SW 1271 (cell line): ENCODE measurements at places on chromosomes 5 and 9.

- no peak for DNase-seq
These were observed 177.8 kb downstream of the RAPGEF6 start for GRCh38 chr5:131457193-131457592.

GRCh38 chr9:126615245-126615790 is 1.6 kb downstream of the LMX1B start:
- no peak for DNase-seq

GRCh38 chr5:95519151-95519550 is 35.6 kb downstream of the SKIC3 start:
- DNase-seq: no peak

GRCh38 chr5:15585841-15586591 is 86.0 kb downstream of the FBXL7 start:
- DNase-seq: no peak

DNA sequence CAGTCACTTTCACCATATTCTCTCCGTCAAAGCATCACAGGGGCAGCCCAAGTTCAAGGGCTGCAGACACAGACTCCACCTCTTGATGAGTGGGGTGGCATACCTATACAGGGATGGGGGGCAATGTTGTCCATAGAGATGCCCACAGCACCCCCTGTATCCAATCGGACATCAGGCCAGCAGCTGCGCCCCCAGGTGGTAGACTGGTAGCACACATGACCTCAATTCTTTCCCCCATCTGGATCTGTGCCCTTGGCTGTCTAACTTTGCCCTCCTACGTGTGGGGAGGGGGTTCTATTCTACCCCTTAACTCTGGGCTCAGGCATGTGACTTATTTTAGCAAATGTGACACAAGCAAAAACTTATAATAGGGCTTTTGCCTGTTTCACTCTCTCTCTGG is 84.0 kb upstream of the SLC25A48 start:
- no peak for DNase-seq

DNA sequence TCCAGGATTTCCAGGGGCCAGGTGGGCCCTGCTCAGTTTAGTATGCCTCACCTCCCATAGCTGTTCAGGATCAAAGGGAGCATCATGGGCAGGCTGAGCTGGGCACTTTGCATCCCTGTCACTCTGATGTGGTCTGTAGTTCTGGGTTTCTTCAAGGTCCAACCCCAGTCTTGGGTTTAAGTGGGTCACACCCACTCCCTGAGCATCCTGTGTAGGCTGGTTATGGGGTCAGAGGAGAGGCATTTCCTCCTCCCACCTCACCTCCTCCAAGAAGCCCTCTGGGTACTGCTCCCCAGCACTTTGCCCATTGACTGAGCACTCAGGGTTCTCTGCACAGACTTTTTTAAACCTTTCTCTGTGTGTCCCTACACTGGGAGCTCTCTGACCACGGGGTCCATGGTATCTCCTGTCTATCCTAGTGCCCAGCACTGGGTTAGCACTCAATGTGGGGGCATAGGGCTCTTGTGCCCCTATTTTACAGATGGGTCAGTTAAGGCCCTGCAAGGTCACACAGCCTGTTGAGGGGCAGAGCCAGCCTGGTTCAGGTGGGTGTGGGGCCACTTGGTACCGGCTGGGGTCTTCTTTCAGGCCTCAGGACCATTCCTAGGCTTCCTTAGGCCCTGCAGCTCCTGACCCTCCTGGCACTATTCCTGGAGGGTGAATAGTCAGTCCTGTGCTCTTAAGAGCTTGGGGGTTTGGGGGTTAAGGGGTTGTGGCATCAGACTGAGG is 19.0 kb downstream of the CXXC5 start:
- DNase-seq: no peak

DNA sequence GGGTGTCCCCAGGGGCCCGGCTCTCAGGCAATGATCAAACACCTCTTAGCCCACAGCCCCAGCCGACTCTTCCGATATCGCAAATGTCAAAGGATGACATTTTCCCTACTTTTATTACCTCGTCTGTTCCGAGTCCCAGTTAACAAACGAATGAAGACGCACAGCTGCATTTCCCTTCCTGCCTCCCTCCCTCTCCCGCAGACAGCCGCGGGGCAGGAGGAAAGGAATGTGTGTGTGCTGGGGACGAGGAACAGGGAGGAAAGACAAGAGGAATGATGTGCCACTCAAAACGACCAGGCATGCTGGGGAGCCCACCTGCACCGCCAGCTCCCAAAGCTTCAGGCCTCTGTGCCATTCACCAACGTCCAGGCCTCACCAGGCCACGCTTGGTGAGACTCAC is 125.9 kb upstream of the SARDH start:
- DNase-seq: no peak

DNA sequence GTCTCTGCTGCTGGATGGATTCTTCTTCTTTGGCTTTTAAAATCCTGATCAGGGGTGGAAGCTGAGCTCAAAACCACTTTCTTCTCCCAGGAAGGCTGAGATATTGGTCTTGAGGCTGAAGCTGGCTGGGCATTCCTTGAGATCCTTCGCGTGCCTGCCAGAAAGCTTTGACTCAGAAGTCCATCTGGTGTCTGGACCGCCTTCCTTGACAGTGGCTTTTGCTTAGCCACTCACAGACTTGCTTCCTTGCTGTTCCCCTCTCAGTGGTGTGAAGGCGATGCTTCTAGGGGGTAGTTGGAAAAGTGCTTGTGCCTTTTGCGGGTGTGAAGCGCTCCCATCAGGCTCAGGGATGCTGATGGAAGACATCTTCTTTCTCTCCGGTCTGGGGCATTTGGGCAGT is 45.9 kb downstream of the RGS3 start:
- DNase-seq: no peak

DNA sequence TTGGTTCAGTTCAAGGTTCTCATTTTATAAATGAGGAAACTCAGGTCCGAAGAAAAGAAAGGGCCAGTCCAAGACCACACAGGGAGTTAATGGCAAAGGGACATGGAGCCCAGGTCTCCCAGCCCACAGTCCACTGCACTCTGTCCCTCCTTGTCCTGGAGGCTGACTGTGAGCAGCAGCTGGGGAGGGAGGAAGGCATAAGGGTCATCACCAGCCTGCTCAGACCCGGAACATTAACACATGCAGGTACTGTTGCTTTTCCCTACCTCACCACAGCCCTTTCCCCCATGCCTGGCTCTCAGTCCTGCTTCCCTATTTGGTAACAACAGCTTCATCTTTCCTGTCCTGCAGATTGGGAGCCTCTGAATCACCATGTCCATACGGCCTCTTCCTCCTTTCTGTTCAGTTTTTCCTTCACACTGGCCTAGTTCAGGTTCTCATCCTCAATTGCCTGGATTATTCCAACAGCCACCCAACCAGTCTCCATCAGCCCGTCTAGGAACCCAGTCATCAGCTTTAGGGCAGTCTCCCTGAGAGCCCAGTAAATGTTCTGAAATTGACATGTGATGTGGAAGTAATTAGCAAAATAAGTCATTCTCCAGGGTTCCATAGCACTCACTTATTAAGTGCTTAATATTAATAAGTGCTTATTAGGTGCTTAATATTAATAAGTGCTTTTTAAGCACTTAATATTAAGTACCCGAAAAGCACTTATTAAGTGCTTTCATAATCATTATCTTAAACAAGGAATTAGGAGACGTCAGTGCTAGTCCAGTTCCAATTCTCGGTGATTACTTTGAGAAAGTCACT is 4.3 kb downstream of the GPX3 start:
- DNase-seq: no peak

DNA sequence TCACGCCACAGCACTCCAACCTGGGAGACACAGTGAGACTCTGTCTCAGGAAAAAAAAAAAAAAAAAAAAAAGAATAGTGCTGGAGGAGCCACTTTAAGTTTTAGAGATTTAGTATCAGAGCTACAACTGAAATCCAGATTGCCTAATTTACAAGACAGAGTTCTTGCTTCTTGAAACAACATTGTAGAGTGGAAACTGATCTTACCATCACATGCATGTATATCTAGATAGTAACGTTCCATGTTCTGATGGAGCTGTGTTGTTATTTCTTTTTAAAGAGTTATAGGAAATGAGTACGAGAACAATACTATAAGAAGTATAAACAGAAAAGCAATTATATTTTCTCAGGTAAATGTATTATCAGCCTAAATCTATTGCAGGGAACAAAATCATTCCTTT is 48.9 kb downstream of the TBCA start:
- DNase-seq: no peak

DNA sequence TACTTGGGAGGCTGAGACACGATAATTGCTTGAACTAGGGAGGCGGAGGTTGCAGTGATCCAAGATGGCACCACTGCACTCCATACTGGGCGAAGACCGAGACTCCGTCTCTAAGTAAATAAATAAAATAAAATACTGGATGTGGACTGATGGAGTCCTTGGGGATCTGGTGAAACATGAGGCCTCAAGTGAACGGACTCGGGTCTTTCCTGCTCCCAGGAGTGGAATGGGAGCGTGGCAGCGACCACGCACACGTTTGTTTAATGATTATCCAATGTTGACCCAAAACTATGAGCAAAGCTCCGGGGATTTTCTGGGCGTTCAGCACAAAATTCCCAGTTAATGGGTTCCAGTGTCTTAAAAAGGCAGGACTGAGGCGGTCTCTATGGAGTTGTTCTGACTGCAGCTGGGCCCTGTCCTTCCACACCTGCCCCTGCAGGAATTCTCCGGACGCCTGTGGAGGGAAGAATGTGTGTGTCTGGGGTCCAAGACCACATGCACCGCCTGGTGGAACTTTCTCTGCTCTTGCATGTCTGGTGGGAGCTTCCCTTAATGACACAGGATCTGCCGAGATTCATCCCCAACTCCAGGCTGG is 26.6 kb downstream of the NEK6 start:
- DNase-seq: no peak

- no peak for DNase-seq
These were observed 11.2 kb upstream of the HMHB1 start for GRCh38 chr5:143800715-143801114.

GRCh38 chr5:141373673-141374317 is at the start of gene PCDHGA6:
TSS of gene PCDHGA6 (plus strand) at chr5:141373891. CDS start at chr5:141374084, 193 bp downstream.
- no peak for DNase-seq

- no peak for DNase-seq
These were observed 528.6 kb upstream of the PTPRD start for GRCh38 chr9:11141357-11141756.

DNA sequence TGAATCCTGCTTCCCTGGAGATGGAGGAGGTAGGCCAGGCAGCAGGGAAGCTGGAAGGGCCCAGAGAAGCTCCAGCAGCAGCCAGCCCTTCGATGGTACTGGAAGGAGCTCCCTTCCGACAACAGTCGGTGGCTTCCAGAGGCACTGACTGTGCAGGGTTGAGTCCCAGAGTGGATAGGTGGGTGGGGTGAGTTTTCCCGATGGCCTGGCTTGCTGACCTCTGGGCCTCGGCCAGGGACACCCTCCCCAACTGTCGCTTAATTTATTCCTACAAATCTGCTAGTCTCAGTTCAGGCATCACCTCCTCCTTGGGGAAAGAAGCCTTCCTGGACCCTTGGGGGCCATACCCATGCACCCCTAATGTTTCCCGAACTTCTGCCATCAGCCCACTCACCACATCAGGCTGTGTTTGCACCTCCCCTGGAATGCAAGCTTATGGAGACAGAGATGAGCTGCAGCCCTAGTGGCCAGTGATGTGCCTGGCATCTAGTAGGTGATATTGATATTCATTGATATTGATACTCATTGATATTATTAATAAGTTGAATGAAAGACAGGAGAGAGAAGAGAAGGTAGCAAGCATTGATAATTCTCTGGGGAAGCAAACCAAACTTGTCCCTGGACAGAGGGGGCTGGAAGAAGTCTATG is 104.6 kb upstream of the BOD1 start:
- no peak for DNase-seq

DNA sequence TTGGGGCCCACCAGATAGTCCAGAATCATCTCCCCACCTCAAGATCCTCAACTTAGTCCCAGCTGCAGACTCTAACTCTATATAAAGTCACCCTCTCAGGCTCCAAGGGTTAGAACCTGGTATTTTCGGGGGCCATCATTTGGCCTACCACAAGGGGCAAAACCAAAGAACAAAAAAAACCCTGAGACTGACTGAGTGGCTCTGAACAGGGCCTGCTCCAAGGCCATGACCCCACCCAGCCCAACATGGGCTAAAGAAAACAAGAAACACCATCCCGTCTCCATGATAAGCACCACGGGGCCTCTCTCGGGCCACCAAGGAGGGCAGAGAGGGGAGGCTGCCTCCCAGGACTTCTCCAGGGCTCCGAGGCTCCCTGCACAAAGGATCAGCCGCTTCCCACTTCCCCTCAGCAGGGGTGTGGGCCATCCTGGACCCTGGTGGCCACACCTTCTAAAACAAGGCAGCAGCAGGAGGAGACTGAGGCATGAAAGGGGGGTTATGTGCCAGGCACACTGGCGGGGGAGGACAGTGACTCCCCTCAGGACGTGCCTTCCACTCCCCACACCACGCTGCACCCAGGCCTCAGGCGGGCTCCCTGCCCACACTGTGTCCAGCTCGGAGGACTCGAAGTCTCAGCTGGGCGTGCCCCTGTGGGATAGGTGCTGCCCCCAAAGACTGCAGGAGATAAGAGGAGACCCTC is 51.5 kb downstream of the SEMA4D start:
- no peak for DNase-seq

DNA sequence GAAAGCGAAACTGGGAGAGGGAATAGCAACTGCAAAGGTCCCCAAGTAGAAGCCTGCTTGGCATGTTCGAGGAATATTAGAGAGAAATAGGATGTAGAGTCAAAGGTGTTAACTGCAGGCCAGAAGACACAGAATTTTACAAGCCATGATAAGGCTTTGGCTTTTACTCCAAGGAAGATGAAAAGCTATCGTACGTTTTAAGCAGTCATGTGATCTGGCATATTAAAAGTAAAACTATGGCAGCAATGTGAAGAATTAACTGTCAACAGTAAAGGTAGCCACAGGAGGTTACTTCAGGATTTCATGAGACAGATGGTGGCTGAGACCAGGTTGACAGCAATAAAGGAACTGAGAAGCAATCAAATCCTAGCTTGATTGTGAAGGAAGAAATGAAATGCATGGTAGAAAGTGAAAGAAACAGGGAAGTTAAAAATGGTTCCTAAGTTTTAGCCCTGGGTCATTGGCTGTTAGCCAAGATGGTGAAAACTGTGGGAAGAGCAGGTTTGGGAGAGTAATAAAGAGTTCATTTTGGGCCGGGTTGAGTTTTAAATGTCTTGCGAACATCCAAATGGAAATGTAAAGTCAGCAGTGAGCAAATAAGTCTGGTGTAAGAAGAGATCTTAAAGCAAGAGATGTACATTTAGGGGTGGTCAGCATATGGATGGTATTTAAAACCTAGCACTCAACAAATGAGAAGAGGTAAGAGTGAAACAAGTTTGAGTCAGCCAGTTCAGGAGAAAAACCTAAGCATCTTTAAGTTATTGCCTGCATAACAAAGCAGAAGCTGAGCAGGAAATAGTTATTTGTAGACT is 20.3 kb upstream of the TTC33 start:
- DNase-seq: no peak

DNA sequence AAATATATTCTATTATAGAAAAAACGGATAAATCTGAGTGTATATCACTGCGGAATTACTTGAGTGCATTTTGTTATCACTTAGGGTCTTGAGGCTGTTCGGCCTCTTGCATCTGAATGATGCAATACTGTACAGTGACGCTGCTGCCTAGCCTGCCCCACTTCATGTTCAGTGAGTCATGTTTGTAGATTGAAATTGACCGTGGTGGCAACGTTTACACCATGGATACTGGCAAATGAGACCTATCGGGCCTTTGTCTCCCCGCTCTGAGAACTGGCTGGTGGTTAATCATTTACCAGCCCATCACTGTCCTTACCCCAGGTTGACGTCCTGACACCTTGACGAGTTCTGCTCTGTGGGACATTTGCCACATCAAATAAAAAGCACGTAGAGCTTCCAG is 510.1 kb upstream of the ADAMTS16 start:
- DNase-seq: no peak
